Activated naive CD4-positive, alpha-beta T cell treated with anti-CD3 and anti-CD28 coated beads for 36 hours (primary cell): ENCODE measurements at places on chromosomes 2 and 18.

DNA sequence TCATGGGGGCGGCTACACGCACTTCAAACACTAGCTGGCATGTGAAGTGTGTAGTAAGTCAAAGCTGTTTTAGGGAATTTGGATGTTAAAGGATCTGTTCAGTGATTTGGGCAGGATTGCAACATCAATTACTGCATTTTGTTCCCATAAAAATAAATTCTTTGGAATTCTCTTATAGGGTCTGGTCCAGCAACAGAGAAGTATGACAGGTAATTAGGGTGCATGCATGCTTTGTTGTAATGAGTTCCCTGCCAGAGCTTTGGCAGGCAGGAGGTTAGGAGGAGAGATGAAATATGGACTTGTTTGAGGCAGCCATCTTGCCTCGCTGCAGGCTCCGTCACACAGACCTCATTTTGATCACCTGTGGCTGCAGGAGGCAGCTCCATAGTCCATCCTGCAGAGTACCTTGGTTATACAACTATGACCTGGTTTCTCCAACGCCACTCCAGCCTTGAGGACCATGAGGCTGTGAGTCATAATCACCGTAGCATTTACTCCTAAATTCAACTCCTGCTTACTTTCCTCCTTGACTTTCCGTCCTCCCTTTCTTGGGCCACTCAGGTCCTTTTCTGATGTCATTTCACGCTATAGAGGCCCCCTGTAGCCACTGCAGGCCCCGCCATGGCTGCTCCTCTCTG, 26.5 kb upstream of the EML4 start:
- DNase-seq: no peak
- H3K4me3 ChIP-seq: no peak overlapping the region
- no peak overlapping the region for H3K27ac ChIP-seq
- H3K36me3 ChIP-seq: no peaks in the 10 kb centered on the region

- H3K27ac ChIP-seq: no peak overlapping the region
- no peaks in the 10 kb centered on the region for H3K4me1 ChIP-seq
- H3K36me3 ChIP-seq: no peaks in the 10 kb centered on the region
- no peaks in the 10 kb centered on the region for H3K27me3 ChIP-seq
These were observed 22.1 kb upstream of the CTDP1 start for GRCh38 chr18:79657342-79657996.

- DNase-seq: no peak
- no peak overlapping the region for H3K4me3 ChIP-seq
- H3K27me3 ChIP-seq: no peaks in the 10 kb centered on the region
- H3K36me3 ChIP-seq: no peaks in the 10 kb centered on the region
These were observed 189.4 kb upstream of the RND3 start for GRCh38 chr2:150676747-150677383.

- H3K4me3 ChIP-seq: no peak overlapping the region
- H3K4me1 ChIP-seq: no peaks in the 10 kb centered on the region
- H3K27ac ChIP-seq: no peak overlapping the region
- H3K27me3 ChIP-seq: no peaks in the 10 kb centered on the region
These were observed 217.6 kb upstream of the ETAA1 start for GRCh38 chr2:67179526-67179925.

GRCh38 chr2:236679884-236680860, 110.5 kb downstream of the ACKR3 start:
- H3K27ac ChIP-seq: no peak overlapping the region
- no peaks in the 10 kb centered on the region for H3K36me3 ChIP-seq
- DNase-seq: no peak
- H3K4me1 ChIP-seq: peaks cover 1% of the 10 kb centered on the region
